NCI-H748 treated with DMSO at 0.1 percent for 48 hours (cell line): ENCODE measurements at places on chromosomes 5 and 9.

DNA sequence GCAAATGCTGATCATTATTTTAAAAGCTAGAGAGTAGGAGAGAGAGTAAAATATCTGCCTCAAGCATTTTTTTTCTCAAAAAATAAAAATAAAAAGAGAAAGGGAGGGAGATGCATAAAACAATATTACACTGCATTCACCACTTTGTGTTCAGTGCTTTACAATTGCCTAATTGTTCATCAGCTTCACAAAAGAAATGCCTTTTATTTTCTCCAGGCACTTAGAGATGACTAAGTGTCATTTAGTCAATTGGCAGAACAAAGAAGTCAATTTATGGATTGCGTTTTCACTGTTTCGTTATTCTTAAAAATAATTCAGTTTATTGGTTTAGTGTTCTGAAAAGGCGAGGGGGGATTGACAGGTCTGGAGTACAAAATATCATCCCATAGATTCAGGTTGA is 232.5 kb upstream of the CCNH start:
- peak; percentile 25 for DNase-seq

DNA sequence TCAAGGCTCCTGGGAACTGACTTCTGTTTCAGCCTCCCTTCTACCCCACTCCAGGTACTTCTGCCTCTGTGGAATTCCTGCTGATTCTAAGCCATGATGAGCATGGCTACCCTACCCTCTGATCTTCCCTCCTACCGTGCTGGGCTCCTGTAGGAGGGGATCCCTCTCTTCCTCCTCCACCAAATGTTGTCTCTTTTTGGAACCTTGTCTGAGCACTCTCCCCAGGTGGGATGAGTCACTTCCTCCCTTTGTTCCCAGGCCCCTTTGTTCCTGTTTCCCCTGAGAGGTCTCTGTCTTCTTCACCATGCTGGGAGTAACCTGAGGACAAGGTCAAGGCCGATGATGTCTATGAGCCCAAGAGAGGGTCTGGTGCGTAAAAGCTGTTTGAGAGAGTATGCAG is 213.2 kb downstream of the GABBR2 start:
- DNase-seq: no peak

GRCh38 chr9:38619556-38620447 is 594 bp downstream of the ANKRD18A start:
- no peak for DNase-seq

- no peak for DNase-seq
These were observed 161.2 kb downstream of the RGS3 start for GRCh38 chr9:113624721-113625120.

DNA sequence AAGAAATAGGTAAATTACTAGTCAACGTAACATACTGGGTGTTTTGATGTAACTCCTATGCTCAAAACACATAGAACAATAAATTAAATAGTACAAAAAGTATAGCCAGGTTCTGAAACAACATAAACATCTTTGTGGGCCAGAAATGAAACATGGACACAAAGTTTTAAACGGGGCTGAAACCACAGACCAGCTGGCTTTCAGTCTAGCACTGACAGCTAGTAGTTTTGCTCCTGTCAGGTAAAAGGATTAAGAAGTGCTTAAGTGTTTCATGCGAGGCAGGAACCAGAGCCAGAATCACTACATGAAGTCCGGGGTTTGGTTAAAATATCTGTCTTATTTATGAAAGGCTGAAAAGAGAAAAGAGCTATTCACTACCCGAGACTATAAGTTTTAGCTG is 19.5 kb downstream of the DCAF10 start:
- DNase-seq: no peak
